ENCODE measurements at places on chromosomes 3 and 15.

GRCh38 chr3:134622806-134623365, 27.9 kb downstream of the KY start:
- DNase-seq: no peak

DNA sequence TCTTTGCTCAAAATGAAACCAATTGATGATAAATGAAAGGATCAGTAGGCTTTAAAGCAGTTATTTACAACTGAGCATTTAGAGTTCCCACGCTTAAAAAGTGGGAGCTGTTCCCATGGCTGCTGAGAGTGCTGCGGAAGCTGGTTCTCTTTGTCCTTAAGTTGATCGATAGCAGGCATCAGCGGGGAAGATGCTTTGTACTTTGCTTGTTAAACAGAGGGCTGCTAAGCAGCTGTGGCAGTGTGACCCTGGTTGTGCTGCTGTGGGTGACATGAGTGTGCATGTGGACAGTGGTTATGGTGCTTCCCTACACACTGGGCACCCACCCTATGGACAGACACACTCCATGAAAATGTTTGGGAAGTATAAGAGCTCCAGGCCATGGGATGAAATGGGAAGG, 96.3 kb downstream of the PTPRG start:
- no peak for DNase-seq

GRCh38 chr3:127264794-127265514, 22.9 kb downstream of the PRR20G start:
- DNase-seq: no peak

DNA sequence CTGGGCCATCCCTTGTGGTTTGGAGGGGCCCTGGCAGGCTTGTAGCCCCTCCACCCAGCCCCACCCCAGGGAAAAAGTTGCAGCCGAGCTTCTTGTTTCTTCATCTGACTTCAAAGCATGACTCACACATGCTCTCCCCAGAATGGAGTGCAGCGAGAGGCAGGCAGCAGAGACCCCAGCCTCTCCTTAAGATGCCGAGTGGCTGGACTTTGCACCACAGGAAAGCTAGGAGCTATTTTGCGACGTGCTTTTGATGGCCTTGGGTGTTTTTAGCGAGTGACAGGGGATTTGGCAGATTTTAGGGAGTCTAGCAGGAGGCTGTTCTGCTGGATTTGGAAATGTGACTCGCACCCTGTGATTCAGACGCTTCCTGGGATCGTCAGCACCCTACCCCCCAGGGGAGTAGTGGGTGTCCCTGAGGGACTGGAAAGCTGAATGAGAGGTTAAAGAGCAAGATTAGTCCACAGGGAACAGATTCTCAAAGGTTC, 14.2 kb downstream of the BAHD1 start:
- no peak for DNase-seq

DNA sequence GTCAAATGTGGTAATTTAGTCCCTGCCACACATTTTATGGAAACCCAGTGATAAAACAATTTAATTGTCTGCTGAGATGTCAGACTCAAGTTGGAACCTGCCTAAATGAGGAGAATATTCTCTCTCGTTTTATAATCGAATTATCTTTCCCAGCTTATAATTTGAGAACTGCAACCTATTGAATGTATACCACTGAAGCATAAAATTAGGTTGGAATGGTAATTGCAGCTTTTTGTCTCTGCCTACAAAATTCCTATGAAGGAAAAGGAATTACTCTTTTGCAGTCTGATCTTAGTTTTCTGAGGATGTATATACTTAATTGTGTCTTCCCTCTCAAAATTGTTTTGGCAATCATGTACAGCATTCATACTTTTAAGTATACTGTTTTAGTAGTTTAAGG, 28.9 kb downstream of the RAD51 start:
- DNase-seq: no peak

DNA sequence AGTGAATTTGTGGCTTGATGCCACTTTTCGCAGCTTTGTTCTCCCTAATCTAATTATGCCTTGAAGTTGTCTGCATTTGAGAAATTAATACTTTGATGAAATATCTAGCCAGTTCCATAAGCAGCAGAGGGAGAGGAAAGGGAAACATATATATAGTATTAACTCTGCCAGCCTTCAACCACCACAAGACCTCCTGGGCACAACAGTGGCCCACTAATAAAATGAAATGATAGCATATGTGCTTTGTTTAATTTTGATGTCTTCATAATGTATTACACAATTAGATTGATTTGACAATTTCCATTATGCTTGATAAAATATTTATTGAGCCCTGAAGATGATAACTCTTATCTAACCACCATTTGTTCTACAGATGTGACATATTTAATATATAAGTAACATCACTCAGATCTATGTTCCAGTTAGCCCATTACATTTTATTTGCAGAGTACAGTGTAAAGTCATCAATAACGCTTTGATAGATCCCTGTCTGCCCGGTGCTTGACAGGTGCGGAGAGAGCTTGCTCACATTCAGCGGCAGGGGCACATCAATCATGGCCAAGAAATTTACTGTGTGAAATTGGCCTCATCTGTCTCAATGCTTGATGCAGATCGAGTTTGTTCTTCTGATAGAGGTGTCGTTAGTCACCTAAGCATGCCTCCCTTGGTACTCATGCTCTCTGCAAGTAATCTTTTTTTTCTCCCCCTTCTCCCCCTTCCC, 187.4 kb downstream of the MECOM start:
- no peak for DNase-seq

DNA sequence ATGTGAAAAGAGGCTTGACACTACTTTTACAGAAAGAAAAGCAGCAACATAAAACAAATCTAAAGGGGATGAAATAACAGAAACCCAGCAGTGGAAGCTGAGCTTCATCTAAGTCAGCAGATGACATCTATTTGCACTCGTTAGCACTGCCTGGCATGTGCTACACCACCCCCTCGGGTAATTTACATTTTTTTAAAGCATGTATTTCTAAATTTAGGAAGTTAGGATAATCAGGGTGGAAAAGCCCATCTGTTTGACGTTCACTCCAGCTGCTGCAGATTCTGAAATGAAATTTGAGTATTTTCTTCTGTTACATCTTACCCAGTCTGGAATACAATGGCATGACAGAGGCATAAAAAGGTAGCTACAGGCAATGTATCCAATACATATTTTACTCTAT, 20.7 kb downstream of the IGSF11 start:
- no peak for DNase-seq

DNA sequence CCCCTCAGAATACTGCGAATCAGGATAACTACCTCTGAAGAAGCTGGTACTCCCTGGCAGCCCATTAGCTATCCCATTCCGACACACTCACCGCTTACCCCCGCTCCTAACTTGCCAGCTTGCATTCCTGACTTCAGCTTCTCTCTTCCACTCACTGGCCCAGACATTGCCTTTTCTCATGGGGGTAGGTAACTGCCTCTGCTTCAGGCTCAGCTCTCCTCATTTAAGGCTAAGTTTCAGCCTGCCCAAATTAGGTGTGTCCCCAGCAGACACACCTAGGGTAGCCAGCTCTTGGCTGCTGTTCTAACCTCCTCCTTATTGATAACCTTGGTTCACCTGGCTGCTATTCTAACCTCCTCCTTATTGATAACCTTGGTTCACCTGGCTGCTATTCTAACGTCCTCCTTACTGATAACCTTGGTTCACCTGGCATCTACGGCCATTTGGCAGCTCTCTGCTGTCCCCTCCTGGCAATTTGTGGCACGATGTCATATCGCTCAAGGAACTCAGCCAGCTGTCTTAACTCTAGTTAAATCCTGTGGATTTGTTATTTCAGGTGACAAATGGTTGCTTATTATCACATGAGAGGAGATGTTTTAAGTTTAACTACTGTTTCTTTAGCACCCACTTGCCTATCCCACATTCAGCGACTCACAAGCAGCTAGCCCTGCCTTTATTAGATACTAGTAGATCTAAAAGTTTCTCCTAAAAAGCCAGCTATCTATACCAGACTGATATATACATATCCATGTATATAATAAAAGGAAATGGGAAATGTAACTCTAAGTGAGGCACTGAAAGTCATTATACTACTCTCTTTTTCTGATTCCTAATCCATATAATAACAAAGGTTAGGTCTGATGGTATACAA, 106.5 kb upstream of the ACP3 start:
- DNase-seq: no peak

DNA sequence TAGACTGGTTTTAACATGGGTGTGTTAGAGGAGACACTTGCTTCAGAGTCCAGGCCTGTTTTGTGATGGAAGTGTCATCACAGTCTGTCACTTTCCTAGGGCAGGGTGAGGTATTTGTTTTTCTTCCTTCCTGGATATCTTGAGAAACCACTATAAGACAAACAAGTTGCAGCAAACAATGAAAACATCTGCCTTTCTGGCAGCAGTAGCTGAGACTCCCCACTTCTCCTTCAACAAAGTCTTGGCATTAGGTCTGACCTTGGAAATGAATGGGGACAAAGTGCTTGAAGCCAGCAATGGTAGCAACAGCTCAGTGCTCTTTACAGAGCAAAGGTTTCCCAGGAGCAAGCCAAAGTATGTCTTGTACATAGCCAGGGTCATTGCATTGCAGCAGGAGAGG, 64.6 kb downstream of the CD200 start:
- DNase-seq: no peak

DNA sequence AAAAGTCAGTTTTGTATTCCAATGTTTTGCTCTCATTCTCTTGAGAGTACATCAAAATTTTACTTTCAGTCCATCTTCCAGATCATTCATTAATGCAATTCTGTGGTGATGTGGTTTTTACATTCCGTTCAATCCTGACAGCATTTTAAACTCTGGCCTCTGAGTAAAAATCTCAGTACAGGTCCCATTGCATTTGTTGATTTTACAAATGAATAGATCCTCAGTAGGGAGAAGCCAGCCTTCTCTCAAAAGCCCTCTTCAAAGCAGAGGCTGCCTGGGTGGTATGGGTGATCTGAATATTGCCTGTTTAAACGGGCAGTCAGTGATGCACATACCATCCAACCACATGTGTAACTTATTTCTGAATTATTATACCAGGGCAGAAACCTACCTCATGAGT, 72.5 kb upstream of the TSC22D2 start:
- DNase-seq: no peak

- DNase-seq: no peak
These were observed 93.2 kb downstream of the GBE1 start for GRCh38 chr3:81668283-81668682.

GRCh38 chr3:173399044-173399443, 1.5 kb downstream of the NLGN1 start:
- no peak for DNase-seq

GRCh38 chr3:126957776-126958637, 24.9 kb upstream of the PLXNA1 start:
- DNase-seq: no peak

GRCh38 chr3:5293207-5293606, 105.7 kb downstream of the EDEM1 start:
- DNase-seq: no peak

GRCh38 chr3:117846238-117846637, 1136.7 kb downstream of the TUSC7 start:
- DNase-seq: no peak

DNA sequence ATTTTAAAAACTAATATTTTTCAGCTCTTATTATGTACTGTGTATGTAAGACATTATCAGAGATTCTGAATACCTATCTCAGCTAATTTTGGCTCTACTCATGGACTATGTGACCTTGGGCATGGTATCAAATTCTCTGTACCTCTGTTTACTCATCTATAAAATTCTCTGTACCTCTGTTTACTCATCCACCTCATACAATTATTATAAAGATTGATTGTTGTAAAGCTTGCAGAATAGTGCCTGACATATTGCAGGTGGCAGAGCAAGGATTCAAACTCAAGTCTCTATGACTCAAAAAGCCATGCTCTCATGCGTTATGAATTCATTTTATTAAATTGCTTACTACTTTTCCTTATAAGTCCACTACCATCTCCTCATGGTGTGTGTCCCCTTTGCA, 151.9 kb upstream of the ARL6 start:
- DNase-seq: no peak

- DNase-seq: peak; percentile 3
These were observed 48.9 kb upstream of the TCF12 start for GRCh38 chr15:56869573-56869972.

GRCh38 chr3:197023241-197023997, 6.2 kb downstream of the MELTF start:
- DNase-seq: no peak

DNA sequence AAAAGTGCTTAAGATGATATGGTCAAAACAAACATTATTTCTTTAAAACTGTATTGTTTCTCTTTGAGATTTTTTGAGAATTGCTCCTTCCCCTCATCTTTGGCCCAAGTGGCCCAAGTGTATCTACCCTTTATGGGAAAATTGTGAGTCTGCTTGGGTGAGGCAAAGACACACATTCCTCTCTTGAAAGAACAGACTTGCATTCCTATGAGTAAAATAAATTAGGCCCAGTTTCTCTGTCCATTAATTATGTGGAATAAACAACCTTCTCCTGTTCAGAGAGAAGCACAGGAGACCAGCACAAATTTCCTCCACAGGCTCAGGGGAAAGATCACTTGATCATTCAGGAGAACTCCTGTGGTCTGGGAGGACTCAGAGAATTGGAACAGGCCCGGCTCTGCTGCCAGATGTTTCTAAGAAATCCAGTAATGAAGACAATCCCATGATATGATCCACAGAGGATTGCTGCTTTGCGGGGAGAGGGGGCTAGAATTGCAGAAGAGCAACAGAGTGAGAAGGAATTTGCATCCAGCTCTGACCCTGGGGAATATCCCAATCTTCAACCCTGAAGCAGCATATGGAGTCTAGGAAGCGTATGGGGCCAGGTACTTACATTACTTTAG, 53.8 kb upstream of the BOC start:
- no peak for DNase-seq

DNA sequence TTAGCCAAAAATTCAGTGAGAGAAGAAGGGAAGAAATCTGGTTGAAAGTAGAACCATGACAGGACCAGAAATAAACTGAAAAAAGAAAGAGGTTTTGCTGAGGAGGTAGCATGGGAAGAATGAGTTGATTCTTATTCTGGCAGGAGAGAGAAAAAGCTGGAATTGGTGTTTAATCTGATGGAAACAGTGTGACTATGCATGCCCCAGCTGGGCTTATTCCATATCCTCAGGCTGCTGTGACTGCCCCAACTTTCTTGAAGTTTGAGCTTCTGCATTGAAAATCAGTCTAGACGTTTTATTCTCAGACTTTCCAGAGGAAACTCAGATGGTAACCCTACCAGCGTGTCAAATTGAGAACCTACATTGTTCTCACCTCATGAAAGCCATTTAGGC, 352.5 kb upstream of the DCBLD2 start:
- DNase-seq: no peak

DNA sequence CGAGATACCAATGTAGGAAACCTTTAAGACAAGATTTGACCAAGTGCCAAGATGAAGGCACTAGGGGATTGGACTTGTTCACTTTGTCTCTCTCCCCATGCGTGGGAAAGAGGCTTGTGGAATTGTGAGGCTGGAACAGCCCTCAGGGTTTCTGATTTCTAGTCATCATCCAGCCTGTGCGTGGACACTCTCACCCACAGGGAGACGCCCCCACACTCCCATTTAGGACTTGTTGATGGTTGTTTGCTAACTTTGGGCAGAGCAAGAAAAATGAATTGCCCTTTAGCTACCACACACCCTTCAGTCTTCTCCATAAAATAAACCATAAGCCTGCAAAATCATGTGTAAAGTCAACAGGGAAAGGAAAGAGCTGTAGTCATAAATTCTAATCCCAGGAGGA, 18.4 kb downstream of the ACKR2 start:
- DNase-seq: no peak

GRCh38 chr3:14539742-14540491, at the start of gene GRIP2:
TSS of gene GRIP2 (minus strand) at chr3:14540342. CDS start at chr3:14540308, 34 bp downstream.
- DNase-seq: no peak
